ENCODE measurements at places on chromosomes 3 and 15.

DNA sequence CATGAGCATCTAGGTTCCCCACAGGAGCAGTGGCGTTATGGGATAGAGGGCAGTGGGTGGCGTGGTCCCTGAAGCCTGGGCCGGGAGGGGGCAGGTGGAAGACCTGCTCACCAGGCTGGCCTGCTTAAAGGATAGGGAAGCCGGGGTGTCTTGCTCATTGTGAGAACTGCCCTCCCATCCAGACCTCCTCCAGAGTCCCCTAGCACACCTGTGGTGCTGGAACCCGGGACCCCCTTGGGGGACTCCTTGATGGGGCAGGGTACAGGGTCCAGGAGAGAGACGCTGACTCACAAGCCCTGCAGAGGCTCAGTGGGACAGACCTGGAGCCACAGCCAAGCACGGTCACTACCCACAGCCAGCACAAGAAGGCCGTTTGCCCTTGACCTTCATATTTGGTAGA lies 2.8 kb upstream of the RHCG start:
- no peak for DNase-seq

GRCh38 chr3:721086-721485 lies 371.7 kb upstream of the CNTN6 start:
- DNase-seq = no peak

DNA sequence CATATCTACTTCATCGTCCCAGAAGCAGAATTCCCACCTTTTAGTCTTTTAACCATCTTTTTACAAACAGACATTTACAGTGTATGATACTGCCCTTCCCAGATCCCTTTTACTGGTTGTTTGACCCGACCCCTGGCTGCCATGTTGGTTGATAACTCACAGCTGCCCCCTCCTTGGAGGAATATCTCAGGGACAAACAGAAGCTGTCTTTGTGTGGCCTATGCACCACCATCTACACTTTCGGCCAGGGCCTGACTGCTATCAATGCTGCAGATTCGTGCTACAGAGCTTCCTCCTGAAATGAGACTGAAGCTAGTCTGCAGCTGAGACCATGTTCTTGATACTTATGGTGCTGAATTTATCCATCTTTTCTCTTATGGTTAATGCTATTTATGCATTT lies 6.6 kb upstream of the POLQ start:
- DNase-seq = no peak

- peak; percentile 62 for DNase-seq
Observed at GRCh38 chr3:16884748-16885592, at the start of gene PLCL2. Gene PLCL2 (plus strand): TSS chr3:16884955. CDS start chr3:16885040, 85 bp downstream.

Measured in stimulated activated CD8-positive, alpha-beta memory T cell treated with anti-CD3 and anti-CD28 coated beads, Interleukin-7, amount 100 ng/mL, for 4 hours (primary cell).